ENCODE measurements at places on chromosomes 6 and 20.

DNA sequence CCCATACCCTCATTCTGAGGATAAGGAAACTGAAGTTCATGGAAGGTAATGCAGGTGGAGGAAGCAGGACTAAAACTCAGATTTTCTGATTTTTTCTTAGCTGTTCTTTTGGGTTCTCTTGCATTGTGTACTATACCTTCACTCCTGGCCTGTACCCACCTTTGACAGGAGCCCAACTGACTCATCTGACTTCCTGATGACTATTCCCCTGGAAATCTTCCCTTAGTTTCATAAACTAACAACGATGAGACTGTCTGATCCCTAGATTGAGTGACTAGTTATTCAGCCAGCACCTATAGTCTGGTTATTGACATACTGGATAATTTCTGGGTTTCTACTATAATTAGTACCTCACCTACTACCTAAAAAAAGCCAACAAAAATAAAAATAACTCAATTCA is 10.1 kb downstream of the CRYBG1 start:
- DNase-seq = no peak

- DNase-seq = peak; percentile 24
Observed at GRCh38 chr20:8431538-8432434, 299.7 kb downstream of the PLCB1 start.

DNA sequence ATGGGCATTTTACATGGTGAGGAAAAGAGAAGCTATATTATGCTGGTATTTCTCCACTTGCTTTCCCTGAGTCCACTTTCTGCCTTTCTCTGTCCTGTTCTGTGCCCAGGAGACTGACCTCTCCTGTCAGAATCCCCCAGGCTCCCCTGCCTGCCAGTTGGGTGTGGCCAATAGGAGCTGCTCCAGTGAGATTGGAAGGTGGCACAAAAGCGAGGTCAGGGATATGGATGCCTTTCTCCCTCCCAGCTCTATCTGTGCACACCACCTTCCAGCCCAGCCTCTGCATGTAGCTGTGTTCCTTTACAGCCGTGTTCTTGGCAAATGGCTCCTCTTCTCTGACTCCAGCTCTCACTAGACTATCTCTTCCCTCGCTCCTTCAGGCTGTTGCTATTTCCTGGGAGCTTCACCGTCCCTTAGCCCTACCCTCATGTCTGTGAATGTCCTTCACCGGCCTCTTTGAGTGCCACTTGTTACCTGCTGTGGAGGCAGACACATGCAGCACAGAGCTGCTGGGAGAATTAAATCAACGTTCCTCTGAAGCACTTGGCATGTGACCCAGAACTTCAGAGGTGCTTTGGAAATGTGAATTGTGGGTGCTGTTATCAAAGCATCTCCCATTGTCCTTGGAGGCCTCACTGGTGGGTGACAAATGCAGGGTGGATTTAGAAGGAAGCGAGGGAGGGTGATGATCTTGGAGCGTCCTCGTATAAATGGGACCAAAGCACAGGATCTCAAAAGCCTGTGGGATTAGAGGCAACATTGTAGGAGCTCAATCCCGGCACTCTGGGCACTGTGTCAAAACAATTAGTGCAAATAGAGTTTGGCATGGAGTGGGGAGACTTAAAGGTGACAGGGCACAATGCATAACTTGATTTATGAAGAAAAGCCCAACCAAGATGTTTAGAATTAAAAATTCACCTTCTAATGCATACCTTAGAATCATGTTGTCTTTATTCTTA is 28.9 kb upstream of the RALGAPA2 start:
- no peak for DNase-seq

DNA sequence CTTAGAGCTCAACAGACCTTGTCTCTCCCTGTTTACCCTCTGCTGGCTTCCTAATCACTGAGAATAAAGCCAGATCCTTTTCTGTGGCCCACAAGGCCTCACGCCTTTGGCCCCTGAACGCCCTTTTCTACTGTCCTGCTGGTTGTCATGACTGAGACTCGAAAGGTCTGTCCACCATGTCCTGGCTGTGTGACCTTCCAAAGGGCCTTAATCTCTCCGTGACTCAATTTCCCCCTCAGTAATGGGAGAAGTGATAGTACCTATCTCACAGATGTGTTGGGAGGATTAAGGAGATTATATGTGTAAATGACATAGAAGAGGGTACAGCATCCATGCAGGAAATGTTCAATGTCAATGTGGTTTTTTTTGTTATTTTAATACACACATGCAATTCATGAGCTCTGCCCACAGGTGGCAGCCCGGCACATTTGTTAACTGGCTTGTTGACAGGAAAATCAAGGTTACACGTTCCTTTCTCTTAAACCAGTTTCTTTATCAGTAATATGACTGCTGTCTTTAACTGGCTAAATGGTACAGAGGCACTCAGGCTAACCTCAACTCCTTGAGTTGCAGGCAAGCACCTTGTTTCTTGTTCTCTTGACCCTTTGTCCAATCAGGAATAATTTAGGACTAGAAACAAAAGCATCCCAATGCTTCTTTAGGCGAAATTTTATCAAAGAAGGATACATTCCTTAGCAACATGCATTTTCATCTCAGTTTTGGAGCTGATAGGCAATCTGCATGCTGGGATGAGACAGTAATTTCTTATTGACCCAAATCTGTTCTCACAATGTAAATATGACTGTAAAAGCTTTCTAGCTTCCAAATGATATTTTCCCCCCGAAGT is 16.6 kb downstream of the SLC22A1 start:
- peak; percentile 40 for DNase-seq

- DNase-seq = no peak
Observed at GRCh38 chr6:105628156-105628860, 225.4 kb upstream of the PREP start.

DNA sequence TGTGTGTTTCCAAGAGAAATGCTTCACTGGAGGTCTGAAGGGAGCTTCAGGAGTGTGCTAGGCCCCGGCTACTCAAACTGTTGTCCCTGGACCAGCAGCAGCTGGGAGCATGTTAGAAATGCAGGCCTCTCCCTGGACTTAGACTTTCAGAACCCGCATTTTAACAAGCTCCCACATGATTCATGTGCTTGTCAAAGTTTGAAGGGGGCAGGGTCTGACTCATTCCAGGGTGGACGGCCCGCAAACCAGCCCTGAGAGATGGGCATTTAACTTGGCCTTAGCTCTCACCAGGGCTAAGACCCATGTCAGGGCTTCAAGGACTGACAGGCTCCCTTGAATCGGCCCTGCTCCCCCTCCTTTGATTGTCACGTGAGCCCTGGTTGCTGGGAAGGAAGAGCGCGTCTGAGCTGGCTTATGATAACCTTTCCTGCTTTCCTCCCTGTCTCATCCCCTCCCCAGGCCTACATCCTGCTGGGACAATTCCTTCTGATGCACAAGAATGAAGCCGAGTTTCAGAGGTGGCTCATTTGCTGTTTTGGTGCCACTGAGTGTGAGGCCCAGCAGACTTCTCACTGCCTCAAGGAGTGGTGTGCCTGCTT is 35.5 kb downstream of the BANF2 start:
- DNase-seq = peak; percentile 47

DNA sequence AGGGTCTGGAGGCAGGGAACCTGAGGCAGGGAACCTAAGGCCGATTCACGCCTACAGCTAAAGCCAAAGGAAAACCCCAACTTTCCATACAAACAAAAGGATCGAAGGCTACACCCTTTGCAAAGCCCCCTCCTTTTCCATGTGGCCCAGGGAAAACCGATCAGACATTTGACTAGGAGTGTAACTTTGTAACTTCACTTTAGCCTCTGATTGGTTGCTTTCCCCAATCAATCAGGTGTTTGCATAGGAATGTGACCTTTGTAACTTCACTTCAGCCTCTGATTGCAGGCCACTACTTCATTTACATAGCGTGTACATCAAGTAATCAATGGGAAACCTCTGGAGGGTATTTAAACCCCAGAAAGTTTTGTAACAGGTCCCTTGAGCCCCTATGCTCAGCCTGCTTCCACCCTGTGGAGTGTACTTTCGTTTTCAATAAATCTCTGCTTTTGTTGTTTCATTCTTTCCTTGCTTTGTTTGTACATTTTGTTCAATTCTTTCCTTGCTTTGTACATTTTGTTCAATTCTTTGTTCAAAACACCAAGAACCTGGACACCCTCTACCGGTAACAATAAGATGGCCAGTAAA is 43.3 kb downstream of the CHD6 start:
- DNase-seq = peak; percentile 14

DNA sequence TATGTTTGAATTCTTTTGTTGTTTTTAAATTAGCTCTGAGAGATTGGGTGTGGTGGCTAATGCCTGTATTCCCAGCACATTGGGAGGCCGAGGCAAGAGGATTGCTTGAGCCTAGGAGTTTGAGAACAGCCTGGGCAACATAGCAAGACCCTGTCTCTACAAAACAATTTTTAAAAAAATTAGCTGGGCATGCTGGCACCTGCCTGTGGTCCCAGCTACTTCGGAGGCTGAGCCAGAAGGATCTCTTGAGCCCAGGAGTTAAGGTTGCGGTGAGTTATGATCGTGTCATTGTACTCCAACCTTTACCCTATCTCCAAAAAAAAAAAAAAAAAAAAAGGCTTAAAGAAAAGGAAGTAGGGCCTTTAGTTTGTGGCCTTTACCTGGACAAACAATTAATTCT is 22.9 kb downstream of the DHX35 start:
- DNase-seq = no peak

DNA sequence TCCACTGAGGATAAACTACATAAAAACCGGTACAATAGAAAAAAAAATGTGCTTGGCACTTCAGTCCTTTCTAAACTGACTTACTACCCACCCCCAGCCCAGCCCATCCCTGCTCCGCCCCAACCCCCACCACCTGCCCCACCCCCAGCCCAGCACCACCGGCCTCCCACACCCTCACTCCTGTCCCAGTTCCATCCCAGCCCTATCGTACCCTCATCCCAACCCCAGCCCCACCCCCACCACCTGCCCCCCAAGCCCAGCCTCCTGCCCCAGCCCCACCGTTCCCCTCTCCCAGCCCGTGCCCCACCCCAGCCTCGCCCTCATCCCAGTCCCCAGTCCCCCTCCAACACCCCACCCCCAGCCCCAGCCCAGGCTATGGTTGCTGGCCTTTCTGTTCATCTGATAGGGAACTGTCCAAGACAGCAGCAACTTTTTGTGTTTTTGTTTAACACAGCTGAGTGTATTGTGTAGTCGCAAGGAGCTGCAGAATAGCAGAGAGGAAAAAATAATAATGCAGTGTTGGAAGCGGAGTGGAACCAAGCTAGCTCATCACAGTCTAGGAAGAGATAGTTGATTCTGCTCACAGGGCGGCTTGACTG is 61.9 kb downstream of the SASH1 start:
- no peak for DNase-seq

GRCh38 chr6:30880698-30881252 is 3.5 kb upstream of the DDR1 start:
- peak; percentile 70 for DNase-seq

DNA sequence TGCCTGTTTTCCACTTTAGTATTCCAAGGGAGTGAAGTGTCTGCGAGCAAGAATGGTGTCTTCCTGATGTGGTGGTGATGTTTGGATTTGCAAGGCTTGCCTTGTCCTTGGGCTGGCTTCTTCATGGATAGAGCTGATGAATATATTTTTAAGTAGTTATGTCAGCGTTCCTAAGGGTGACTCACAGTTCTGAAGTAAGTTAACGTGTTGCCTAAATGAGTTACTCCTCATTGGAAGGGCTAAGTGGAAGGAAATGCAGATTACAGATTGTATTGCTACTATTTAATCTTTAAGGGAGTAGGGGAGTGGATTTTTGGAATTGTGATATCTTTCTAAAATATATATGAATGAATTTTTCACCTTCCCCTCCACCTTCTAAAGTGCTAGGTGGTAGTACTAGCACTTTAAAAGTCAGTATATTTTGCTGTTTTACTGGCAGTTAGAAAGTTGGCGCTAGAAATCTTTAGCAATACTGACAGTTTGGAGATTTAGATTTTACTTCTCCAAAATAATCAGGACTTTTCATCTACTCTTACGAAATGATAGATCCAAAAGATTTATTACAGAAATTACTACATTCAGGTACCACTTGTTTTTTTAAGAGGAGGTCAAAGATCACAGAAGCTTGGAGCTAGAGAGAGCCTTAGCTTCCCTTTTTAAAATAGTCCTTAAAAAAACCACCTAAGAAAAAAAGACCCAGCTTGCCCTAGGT is 197.4 kb downstream of the JARID2 start:
- DNase-seq = no peak

DNA sequence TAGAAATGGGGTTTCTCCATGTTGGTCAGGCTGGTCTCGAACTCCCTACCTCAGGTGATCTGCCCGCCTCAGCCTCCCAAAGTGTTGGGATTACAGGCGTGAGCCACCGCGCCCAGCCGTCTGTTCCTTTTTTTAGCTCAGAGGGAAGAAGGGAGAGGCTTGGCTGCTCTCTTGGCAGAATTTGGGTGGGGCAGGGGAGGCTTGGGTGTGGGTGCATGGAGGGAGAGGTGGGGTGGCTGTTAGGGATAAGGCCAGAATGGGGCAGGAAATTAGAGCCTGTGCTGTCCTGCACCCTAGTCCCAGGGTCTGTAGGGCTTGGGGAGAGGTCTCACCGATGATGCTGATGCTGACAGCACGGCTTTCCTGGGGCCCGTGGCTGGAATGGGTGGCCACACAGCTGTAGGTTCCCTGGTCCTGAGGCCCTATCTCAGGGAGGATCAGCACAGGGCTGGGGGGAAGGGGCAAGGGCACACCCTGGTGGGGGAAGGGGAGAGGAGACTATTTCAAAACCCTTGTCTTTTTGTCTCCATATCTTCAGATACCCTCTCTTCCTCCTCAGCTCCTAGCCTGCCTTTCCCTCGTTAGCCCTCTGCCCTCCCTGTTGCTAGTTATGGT is 2.0 kb downstream of the AGER start:
- DNase-seq = no peak
